ENCODE measurements at places on chromosomes 2 and 18.

- DNase-seq = no peak
These were observed 29.7 kb downstream of the GNLY start for GRCh38 chr2:85723707-85724360.

GRCh38 chr18:50458796-50459195 is 84.0 kb downstream of the SKA1 start:
- DNase-seq = no peak

DNA sequence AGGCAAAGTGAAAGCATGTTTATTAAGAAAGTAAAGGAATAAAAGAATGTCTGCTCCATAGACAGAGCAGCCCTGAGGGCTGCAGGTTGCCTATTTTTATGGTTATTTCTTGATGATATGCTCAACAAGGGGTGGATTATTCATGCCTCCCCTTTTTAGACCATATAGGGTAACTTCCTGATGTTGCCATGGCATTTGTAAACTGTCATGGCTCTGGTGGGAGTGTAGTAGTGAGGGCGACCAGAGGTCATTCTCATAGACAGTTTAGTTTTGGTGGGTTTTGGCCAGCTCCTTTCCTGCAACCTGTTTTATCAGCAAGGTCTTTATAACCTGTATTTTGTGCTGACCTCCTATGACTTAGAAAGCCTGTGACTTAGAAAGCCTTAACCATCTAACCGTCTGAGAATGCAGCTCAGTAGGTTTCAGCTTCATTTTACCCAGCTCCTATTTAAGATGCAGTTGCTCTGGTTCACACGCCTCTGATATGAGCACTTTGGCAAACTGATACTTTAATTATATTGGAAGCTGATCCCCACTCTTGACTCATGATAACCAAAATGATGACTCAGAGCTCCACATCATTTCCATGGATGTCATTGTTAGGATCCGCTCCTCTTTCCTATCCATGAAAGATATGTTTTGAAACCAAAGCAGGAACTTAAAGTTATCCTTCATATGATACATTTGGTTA is 14.5 kb upstream of the ERMN start:
- DNase-seq = no peak

DNA sequence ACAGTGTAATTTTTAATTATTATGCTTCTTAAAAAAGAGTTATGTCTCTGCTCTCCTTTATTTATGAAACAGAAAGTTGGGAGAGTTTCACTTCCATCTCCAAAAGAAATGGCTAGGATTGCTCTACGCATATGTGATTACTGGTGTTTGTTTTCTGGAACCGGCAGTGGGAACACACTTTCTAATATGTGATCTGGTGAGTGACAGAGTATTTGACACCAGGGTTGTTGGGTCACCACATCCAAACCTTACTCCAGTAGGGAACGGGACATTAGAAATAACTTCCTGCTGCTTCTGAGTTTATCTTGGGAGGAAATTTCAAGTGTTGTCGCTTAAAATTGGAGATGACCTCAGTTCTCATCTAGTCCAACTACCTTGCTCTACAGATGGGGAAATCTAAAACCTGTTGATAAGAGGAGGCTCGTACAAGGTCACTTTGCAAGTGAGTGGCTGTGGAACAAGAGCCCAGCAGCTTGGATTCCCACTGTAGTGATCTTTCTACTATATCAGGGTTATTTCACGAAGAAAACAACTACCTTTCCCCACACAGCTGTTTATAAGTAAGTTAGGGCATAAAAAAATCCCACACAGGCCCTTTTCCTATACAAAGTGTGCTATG is 108.5 kb downstream of the TTC32 start:
- DNase-seq = no peak

DNA sequence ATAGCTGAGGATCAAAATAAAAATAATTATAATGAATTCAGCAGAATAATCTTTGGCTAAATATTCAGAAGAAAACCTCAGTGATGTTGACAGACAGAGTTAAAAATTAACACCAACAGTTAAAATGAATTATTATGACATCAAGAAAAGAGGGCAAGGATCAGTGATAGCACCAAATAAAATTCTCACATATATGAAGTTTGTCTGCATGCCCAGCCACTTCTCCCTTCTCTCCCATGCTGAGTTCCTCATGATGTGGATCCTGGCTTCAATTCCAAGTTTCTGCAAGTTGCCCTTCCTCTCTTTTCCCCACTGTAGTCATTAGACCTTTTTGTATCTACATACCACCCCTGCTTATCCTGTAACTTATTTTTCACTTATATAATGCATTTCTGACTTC is 6.8 kb downstream of the STRADB start:
- no peak for DNase-seq

- DNase-seq = no peak
These were observed 316 bp downstream of the CRIM1 start for GRCh38 chr2:36355890-36356297.

DNA sequence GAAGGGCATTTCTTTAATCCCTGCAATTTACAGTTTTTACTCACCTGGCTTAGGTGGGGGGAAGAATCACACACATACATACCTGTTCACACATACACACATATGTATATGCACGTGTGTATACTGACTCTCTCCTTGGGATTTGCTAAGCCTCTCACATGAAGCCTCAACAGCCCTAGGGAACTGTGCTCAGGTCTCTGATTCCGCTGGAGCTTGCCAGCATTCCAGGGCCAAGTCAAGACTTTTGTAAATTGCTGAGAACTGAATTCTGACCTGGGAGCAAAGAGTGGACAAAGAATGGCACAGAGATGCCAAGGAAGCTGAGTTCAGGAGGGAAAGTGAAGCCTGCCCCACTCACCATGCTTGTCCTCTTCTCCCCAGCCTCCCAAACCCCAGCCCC is 177.3 kb downstream of the TMEM247 start:
- DNase-seq = no peak

GRCh38 chr18:77108001-77108692 is 24.4 kb downstream of the MBP start:
- peak; percentile 41 for DNase-seq

DNA sequence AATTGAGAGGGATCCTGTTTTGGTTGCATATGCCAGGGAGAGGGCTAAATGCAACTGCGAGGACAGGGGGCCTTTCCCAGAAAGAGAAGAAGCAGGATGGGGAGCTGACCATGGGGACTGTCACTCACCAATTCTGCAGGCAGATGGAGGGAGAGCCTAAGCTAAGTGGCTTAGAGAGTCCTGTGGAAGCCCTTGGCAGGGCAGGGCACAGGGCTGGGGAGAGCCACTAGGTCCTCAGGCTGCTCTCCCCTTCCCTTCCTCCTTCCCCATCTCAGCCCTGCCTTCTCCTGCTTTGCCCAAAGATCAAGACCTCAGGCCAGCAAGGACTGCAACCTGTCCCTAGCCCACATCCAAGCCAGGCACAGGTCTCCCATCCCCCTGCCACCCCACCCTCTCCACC is 24.4 kb upstream of the CATIP start:
- no peak for DNase-seq

All from MV-4-11 (cell line).